NCI-H1930 (cell line): ENCODE measurements at places on chromosomes 5 and 9.

DNA sequence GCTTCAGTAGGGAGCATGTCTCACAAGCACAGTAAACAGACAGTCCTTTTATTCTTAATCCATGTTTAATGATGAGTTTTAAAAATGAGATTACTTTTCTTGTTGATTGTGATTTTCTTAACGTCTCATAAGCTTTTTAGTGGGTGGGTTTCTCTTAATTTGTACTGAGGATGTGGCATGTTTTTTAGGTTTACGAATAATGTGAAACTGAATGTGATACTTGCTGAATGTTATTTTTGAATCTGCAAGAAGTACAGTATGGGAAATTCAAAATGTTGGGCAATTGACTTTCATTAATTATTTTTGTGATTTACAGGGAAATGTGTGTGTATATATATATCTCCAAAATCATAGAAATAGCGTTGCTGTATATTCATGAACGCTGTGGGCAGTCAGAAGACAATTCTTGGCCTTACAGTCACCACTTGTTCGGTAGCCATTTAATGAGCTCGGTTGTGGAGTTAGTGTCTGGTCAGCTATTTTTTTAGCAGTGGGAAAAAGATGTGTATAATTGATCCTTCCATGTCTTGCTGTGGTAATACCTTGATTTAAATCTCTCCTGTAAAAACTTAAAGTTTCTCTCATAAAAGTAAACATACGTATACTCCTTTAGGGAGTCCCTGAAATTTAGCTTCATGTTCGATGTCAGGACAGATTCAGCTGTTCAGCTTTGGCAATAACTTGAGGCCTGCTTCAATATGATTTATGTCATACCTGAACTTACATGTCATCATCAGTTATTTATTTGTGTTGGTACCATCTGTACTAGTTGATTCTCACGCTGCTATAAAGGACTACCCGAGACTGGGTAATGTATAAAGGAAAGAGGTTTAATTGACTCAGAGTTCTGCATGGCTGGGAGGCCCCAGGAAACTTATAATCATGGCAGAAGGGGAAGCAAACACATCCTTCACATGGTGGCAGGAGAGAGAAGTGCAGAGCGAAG lies 15.0 kb downstream of the ICE1 start:
- DNase-seq: no peak

GRCh38 chr5:135482381-135482933 lies 30.3 kb upstream of the TIFAB start:
- DNase-seq: no peak

- no peak for DNase-seq
Measured at GRCh38 chr9:6959270-6960000, 201.7 kb downstream of the KDM4C start.

GRCh38 chr9:13175732-13176131 lies 103.8 kb downstream of the MPDZ start:
- DNase-seq: no peak
